Activated CD4-positive, alpha-beta T cell treated with anti-CD3 and anti-CD28 coated beads, Interleukin-2, amount 10 ng/mL, durations not matched to agents 7 days and 5 days (primary cell): ENCODE measurements at places on chromosomes 13 and 19.

- no peak for DNase-seq
Measured at GRCh38 chr19:34678421-34678820, 943 bp downstream of the ZNF302 start.

- no peak for DNase-seq
Measured at GRCh38 chr19:379796-380195, 29.2 kb downstream of the C2CD4C start.

DNA sequence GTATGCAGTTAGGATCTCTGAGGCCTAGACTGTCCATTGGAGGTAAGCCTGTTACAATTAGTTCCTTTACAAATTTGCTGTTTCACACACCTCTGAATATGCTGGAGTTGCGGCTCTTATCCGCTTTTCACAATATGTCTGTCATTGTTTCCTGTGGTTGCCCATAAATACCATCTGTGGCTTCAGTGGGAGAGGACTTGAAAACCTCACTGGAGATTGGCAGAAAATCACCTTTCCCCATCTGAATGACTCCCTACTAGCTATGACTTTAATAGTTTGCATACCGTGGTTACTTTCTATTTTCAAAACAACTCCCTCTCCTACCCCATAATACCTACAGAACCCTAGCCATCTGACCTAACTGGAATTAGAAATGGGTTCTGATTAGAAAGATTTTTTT is 454.3 kb downstream of the PCDH17 start:
- no peak for DNase-seq

- DNase-seq, result peak; percentile 52
Measured at GRCh38 chr13:19862481-19863313, 752 bp downstream of the ZMYM5 start.

GRCh38 chr13:46799139-46799538 is 2.2 kb upstream of the ESD start:
- no peak for DNase-seq

DNA sequence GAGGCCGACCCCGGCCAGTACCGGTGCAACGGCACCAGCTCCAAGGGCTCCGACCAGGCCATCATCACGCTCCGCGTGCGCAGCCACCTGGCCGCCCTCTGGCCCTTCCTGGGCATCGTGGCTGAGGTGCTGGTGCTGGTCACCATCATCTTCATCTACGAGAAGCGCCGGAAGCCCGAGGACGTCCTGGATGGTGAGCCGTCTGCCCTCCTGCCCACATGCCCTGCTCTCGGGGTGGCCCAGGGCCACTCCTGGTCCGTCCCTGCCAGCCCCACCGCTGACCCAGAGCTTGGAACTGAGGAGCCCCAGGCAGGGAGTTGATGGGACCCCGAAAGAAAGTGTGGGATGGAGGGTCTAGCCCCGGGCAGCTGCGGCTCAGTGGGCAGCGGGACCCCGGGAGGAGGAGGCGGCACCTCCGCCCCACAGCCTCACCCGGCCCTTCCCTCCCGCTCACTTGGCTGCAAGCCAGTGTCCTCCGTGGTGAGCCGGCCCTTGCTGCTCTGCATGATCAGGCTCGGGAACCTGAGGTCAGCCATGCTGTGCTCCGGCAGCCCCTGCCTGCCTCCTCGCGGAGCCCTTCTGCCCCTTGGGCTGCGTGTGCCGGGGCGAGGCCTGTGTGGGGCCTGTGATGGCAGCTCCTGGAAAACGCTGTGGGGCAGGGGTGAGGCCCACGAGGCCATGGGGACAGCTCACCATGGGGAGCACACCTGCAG is 8.1 kb upstream of the HCN2 start:
- no peak for DNase-seq

DNA sequence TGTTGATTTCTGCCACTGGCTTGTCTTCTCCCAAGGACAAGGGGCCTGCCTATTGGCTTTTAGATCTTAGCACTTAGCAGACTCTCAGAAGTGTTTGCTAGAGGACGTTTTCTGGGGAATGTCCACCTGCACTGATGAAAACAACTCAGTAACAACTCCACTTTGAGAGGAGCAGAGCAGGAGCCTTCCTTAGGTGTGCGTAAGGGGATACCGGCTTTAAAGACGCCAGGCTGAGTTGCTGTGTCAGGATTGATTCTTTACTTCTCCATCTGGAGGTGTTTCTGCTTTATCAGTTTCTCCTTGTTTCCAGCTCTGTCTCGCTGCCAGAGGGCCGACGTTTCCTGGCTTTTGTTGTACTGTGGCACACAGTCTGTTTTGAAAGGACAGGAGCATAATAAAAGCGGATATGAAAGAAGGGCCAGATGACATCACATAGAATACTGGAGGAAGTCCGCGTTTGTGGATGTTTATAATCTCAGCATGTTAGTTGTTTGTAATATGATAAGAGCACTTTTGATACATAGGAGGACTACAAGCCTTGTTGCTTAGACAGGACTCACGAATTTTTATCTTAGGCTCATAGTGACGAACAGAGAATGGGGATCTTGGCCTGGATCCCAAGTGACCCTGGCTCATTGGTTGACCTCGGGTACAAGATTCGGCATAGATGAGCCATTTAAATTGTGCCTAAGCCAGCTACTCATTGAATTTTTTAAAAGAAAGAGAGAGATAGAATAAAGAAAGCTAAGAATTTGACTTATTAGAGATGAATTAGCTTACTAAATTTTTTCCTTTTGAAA is 34.6 kb downstream of the COL4A2 start:
- no peak for DNase-seq

DNA sequence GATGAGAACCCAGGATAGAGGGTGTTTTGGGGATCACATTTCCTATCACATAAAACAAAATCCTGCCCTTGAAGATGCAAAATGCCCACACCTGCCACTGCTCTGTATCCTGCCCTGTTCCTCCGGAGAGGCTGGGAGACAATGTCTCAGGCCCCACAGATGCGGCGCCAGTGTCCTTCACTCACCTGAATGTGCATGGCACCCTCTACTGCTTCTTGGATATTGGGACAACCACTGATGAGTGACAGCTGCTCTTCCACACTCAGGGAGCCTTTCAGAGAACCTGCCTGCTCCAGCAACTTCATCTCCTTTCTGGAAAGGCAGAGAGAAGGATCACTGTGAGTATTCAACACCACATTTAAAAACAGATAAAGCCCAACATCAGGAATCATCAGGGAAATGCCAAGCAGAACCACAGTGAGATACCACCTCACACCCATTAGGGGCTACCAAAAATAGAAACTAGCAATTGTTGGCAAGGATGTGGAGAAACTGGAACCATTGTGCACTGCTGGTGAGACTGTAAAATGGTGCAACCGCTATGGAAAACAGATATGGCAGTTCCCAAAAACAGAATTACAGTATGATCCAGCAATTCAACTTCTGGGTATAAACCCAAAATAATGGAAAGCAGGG is 36.4 kb downstream of the CRYL1 start:
- DNase-seq, result peak; percentile 81

DNA sequence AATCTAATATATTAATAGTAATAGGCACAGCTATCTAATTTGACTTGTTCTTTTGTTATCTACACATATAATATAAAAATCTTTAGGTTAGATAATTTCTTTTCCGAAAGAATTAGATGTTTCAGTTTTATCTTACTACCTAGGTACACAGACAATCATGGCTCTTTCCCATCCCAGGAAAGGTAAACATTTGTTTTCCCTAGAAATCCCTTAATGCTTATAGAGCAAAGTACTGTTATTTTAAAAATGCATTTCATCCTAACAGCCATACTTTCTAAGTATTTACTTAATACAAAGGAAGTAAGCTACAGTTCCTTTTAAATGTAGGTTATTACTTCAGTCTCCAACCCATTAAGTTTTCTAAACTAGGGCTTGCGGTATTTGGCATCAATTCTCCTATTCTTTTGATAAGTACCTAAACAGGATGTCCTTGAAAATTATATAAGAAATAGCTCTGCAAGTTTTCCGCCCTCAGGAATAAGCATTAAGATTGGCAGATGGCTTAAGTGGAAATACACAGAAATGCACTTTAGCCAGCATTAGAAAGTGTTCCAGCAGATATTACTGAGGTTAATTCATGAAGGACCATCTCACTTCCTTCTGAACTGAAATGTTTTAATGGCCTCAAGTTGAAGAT is 616.2 kb upstream of the SPRY2 start:
- DNase-seq, result no peak

GRCh38 chr19:48393559-48394330 is at the start of gene GRIN2D:
Gene GRIN2D (plus strand): TSS chr19:48393668. CDS start chr19:48398393, 4,725 bp downstream.
- DNase-seq, result no peak

DNA sequence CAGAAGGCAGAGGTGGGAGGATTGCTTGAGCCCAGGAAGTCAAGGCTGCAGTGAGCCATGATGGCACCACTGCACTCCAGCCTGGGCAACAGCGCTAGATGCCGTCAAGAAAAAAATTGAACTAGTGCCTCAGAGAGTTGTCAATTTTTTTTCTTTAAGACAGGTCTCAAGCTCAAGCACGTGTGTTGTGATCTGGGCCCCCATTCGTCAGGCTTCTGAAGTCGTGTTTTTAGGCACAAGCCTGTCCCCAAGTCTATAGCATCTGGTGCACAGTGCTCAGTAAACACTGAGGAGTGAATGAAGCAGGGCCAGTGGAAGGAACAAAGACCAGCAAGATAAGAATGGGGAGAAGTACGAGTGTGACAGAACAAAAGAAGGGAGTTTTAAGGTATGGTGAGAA is 23.7 kb upstream of the LAMP1 start:
- no peak for DNase-seq

GRCh38 chr19:16074488-16075365 is 1.6 kb upstream of the TPM4 start:
- DNase-seq, result no peak

DNA sequence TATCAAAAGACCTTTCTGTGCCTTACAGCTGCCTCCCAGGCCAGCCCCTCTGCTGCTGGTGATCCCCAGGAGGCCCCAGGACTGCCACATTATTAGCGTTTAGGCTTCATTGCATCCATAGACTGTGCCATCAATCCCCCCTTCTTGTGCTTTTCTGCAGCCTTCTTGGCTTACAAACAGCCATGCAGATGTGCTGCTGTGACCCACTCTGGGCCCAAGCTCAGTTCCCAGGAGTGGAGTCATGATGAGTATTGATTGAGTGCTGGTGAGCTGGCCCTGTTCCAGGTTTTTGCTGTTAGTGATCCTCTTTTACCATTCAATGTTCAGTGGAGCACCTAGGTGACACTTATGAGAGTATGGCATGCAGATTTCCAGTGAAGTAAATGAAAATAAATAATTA is 59.9 kb upstream of the SLAIN1 start:
- no peak for DNase-seq

DNA sequence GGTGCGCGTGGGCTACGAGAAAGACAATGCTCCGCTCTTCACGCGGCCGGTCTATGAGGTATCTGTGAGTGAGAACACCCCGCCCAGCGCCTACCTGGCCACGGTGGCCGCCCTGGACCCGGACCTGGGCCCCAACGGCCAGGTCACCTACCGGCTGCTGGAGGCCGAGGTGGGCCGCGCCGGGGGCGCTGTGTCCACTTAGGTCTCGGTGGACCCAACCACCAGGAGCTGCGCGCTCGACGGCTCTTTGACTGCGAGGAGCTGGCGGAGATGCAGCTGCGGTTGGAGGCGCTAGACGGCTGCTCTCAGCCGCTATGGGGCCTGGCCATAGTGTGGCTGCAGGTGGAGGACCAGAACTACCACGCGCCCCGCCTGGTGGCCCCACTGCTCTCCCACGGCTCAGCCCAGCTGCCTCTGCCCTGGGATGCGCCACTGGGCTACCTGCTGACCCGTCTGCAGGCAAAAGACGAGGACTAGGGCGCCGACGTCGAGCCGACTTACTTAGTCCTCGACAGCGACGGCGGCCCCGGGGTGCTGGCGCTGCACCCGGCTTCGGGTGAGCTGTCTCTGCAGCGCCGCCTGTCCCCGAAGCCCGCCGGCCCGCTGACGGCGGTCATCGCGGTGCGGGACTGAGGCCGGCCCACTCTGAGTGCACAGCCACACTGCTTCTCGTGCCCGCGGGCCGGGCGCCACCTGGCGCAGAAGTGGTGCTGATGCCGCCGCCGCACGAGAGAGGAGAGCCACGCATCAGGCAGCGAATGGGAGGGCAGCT is 173.0 kb downstream of the OLFM4 start:
- DNase-seq, result no peak

DNA sequence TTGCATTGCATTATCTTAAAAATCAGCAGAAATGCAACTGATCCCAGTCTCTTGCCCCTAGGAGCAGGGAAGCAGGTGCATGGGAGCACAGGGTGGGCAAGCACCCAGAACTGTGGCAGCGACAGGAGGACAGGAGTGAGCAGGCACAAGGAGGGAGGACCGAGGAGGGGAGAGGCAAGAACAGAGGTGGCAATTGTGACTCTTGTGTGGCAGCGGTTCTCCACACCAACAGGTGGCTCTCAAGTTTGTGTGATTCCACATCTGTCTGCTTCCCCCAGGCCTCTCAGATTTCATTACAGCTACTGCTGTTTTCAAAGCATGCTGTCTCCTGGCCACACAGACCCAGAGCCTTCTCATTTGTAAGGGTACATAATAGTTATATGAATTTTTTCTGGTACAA is 108.5 kb downstream of the STK24 start:
- DNase-seq, result no peak

- DNase-seq, result no peak
Measured at GRCh38 chr19:19884583-19884982, 16.2 kb upstream of the ZNF93 start.
